Trophoblast cell (in vitro differentiated cells and primary cell): ENCODE measurements at places on chromosomes 12 and 14.

- DNase-seq: no peak
Measured at GRCh38 chr12:6612247-6612646, 5.1 kb upstream of the CHD4 start.

DNA sequence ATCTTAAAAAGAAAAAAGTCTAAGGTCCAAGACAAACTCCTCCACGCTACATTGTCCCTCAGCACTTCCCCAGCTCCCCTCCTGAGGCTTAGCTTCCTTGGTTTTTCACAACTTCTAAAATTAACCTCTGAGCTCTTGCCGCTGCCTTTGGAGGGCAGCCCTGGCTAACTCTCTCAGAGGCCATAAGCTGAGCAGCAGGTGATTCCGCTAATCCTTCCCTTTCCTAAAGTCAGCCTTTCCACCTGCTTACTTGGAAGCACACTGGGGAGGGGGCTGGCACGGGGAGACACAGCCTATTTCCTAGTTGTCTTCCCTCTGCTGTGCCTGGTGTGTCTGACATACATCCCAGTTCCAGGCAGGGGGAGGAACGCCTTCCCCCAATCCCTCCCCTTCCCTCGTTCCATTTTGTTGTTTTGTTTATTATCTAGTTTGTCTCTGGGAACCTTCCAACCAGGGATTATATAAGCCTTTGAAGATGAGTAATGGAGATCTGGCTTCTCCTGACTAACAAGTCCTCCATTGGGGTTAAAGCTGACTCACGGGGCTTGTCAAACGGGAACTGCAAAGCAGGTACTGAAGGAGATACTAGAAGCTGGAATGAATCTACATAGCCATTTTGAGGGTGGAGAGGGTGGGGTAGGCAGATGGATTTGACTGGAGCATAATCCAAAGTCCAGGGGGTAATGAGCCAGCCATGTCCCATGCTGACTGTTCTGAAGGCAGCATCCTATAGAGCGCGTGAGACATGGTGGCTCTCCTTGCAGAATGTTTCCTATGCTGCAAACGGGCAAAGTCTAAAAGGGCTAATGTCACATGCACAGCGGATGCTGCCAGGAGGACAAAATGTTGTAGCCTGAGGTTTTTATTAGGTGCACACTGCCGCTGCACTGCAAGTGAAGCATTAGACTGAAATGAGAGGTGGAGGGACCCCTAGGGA, 230.8 kb downstream of the FOXN3 start:
- peak; percentile 23 for DNase-seq

DNA sequence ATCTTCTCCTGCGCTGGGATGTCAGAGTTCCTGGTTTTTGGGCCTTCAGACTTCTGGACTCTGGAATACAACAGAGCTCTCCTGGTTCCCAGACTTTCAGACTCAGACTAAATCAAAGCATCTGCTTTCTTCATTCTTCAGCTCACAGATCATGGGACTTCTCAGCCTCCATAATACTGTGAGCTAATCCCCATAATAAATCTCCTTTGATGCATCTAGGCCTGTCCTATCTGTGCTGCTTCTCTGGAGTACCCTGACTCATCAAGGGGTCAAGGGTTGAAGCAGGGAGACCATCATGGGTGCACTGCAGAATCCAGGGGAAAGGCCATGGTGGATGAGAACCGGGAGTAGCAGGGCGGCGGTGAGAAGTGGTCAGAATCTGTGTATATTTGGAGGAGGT, 1094.1 kb upstream of the TMEM132C start:
- DNase-seq: no peak

GRCh38 chr12:82682326-82682725, 4.4 kb upstream of the TMTC2 start:
- no peak for DNase-seq

GRCh38 chr12:13727707-13728195, 253.7 kb downstream of the GRIN2B start:
- DNase-seq: no peak

DNA sequence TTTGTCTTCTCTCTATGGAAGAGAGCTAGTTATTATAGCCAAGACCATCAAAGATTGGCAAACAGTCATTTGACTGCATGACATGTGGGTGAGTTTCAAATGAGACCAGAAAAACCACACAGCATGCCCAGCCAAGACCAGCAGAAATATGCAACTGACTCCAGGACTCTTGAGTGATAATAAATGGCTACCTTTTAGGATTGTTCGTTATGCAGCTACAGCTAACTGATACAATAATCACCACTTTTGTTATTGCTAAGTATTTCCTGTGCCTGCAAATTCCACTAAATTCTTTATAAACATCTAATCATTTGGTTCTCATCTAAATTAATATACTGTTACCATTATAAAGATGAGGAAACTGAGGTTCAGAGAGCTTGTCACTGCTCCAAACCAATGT, 528.4 kb upstream of the TBX3 start:
- DNase-seq: no peak

- no peak for DNase-seq
Measured at GRCh38 chr12:89892436-89892835, 183.8 kb upstream of the ATP2B1 start.

GRCh38 chr12:24561882-24562770, 386.8 kb downstream of the BCAT1 start:
- DNase-seq: peak; percentile 25

DNA sequence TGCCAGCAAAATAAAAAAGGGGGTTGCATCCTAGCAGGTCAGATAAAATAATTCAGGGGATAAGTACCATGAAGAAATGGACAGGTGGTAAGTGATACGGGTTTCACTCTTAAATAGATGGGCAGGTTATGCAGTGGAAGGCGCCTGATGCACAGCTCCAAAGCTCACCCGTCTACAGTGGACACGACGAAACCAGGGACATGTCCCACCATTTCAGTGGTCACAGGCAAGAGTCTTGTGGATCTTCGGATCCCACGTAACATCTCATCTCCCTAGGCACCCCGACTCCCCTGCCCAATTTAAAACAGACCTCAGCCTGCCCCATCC, 60.5 kb downstream of the DDX51 start:
- DNase-seq: peak; percentile 13

DNA sequence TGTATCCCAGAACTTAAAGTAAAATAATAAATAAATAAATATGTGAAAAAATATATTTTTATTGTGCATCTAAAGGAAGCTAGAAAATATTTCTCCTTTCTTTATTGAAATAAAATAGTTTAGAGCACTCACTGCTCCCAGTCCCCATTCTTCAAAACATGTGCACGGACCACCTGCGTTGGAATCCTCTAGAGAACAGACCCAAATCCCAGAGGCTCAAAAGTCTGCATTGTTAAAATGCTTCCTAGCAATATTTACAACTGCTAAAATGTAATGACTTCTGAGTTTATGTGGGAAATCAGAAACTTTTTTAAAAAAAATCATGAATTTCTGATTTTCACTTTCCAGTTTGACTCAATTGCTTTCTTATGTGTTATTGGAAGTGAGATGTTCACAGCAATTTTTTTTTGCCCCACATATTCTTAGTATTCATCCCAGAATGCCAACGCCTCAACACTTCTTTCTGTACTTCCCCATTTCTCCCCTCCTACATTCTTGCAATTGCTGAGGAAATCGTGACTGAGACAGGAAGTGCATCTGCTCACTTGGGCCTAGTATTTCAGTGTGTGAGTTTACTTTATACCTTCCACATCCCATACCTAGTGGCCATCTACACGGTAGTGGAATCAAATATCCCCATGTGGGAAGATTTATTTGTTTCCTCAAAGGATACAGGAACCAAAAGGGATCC, 116.0 kb upstream of the FLRT2 start:
- DNase-seq: no peak

- no peak for DNase-seq
Measured at GRCh38 chr12:85821206-85821605, 15.0 kb downstream of the RASSF9 start.

DNA sequence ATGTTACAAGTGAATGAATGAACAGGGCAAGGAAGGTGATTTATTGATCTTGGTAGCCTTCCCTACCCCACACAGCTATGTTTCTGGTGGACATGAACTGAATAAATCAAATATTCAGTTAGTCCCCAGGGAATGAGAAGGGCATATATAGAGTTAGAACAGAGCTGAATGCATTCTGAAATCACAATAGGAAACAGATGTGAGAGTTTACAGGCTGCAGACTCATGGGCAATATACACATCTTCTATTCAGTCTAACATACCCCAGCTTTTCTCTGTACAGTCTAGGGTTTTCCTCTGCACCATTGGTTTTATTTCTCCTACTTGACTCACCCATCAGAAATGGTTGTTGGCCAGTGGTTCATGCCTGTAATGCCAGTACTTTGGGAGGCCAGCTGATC, 7.3 kb upstream of the STX2 start:
- no peak for DNase-seq

- no peak for DNase-seq
Measured at GRCh38 chr14:100305324-100306100, 732 bp downstream of the SLC25A29 start.

- peak; percentile 95 for DNase-seq
Measured at GRCh38 chr12:94625531-94625930, 24.8 kb downstream of the TMCC3 start.

GRCh38 chr12:121461048-121461447, 61.1 kb downstream of the RNF34 start:
- no peak for DNase-seq

DNA sequence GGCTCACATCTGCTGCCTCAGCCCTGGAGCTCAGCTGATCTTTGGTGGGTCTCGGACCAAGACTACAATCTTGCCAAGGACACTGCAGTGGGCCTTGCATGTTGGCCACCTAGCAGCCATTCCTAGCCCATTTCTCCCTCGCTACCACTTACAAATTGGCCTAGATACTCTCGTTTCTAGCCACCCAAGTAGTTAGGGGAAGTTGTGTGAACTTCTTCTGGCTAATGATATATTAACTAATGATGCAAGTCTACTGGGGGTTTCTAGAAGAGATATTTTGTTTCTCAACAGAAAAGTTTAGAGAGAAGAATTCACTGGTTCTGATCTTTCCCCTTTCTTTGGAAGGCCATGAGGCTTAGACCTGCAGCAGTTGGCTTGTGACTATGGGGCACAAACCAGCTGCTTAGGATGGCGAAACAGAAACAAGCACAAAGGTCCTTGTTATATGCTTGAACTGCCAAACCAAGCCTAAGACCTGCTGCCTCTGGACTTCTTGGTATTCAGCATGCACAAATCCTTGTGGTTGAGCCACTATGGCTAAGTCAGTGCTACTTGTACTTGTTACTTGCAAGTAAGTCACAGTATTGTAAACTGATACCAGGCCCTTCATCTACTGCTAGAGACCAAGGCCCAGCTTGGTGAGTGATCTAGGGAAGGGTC, 30.5 kb upstream of the GPATCH2L start:
- DNase-seq: peak; percentile 47

DNA sequence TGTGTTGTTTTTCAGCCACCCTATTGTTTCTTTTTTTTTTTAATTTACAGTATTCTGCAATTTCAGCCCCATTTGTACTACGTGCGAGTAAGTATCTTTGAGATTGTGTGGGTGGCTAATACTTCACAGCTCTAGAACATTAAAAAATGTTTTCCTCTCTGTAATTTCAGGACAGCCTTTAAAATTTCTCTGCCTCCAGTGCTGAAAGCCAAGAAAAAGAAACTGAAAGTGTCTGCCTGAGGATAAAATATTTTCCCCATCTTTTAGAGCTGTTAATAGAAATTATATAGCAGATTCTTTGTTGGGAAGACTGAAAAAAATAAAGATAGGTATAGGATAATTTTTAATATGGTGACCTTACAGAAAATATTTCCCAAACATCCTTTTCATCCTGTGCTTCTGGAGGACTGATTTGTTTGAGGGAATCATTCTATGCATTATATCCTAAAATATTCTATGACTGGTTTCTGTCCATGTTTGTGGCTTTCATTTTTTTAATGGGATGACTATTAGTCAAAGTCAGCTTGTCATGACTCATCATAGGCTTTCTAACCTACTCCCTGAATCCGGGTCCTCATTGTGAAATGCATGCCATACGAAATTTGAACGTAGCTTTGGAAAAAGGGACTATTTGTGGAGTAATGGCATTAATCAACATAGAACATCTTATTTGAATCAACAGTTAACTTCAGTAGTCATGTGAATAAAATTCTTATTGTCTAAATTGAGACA, 10.8 kb upstream of the TCTN2 start:
- DNase-seq: peak; percentile 46

DNA sequence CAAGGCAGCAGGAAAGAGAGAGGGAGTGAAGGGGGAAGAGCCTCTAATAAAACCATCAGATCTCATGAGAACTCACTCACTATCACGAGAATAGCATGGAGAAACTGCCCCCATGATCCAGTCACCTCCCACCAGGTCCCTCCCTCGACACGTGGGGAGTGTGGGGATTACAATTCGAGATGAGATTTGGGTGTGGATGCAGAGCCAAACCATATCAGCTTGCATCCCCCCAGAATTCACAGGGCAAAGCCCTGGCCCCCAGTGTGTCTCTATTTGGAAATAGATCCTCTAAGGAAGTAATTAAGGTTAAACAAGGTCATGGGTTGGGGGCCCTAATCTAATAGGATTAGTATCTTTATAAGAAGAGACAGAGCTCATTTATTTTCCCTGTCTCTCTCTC, 56.1 kb upstream of the TCL1A start:
- DNase-seq: no peak

DNA sequence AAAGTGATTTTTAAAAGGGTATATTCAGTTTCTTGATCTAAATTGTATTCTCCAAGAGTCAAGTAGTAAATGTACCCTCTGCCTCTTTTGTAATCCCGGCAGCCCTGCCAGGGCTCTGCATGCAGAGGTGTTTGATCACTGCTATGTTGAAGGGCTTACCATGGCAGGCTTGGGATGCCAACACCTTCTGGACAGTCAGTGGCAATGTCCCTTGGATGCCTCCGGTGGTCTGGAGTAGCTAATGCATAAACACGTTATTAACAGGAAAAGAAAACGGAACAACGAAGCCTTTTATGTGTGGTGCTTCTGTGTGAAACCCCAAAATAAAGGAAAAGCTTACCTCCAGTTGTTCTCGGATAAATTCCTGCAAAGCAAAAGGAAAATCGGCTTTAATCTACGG, 19.9 kb downstream of the EIF2B2 start:
- DNase-seq: no peak

DNA sequence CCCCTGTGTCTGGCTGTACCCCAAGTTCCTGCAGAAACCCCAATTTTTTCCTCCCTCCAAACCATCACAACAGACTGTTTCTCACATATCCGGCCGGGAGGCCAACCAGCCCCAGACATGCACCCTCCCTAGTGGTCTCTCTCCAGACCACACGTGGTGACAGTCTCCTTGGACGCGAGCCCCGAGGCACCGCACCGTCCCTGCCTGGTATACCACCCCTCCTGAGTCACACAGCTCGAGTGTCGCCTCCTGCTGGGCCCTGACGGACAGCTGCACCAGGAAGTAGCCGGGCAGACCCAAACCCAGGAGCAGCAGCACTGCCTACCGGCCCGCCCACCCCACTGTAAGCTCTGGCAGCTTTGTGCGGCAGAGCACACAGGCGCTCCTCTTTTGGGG, 97.4 kb downstream of the RFLNA start:
- no peak for DNase-seq

DNA sequence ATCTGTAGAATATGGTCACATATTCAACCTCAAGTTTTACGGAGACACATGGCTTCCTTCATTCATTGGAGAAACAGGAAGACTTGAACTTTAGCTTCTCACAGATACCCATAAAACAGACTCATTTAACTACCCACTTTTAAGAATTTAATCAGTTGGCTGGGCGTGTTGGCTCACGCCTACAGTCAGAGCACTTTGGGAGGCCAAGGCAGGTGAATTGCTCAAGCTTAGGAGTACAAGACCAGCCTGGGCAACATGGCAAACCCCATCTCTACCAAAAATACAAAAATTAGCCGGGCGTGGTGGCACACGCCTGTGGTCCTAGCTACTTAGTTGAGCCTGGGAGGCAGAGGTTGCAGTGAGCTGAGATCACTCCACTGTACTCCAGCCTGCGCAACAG, 64.7 kb upstream of the STAC3 start:
- no peak for DNase-seq
